ENCODE measurements at places on chromosomes 12 and 14.
A peak's percentile ranks its signal among the peaks of the same experiment; 100 is the strongest.

GRCh38 chr14:57199921-57200320, 68.8 kb downstream of the EXOC5 start:
- DNase-seq: peak; percentile 21

- DNase-seq: peak; percentile 61
Observed at GRCh38 chr12:87509237-87509820, 519.9 kb downstream of the C12orf50 start.

GRCh38 chr14:22555384-22556011, 33.5 kb downstream of the DAD1 start:
- no peak for DNase-seq

GRCh38 chr12:67377541-67377940, 108.4 kb downstream of the CAND1 start:
- DNase-seq: no peak

DNA sequence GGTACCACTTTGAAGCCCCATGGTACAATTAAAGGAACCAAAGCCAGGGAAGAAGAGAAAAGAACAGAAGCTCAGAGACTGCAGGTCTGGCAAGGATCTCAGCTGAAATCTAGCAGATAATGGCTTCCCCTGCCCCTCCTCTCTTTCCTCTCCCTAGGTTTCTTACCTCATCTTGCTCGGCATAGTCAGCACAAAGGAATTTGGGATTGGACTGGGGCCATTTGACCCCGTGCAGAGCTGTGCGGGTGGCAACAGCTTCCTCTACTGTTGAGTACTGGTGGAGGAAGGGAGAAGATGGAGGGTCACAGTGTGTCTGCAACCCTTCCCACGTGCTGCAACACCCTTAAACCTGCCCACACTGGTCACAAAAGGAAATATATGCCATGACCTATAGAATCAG, 4.7 kb upstream of the CDH24 start:
- DNase-seq: no peak

- no peak for DNase-seq
Observed at GRCh38 chr14:71235875-71236274, 328.6 kb downstream of the PCNX1 start.

DNA sequence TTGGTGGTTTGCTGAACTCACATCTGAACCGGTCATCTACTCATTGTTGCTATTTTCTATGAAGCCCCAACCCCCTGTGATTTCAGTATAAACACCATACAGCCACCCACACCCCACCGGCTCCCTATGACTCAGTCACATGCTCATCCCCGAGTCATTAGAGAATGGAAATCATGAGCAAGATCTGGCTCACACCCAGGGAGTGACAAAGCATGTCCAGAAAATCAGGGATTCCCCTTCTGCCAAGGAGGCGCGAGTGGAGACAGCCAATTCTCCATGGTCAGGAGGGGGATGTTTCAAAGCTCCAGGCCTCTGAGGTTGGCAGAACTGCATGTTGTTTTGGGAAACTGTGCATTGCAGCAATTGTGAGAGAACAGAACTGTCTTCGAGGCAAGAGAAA, 657.5 kb upstream of the TBX3 start:
- DNase-seq: peak; percentile 58

DNA sequence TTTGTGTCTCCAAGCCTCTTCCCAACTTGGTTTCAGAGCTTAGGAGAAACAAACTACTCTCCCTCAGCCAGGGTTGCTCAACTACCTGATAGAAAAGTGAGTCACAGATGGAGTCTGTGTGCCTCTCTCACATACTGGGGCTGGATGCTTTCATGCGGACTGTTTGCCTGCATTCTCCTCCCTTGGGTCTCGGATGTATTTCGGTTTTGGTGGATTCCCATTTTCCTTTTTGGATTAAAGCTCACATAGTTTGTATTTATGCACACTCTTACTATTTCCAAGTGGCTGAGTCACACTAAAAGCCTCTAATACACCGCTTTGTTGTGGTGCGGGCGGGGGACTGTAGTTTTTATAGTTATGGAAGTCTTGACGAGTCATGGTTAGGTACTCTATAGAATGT, 505.4 kb downstream of the LRFN5 start:
- DNase-seq: no peak

GRCh38 chr12:11787933-11788849, 138.7 kb downstream of the ETV6 start:
- DNase-seq: no peak

- no peak for DNase-seq
Observed at GRCh38 chr14:30779210-30779609, 95.1 kb upstream of the COCH start.
